ENCODE measurements at places on chromosomes 12 and 14.

DNA sequence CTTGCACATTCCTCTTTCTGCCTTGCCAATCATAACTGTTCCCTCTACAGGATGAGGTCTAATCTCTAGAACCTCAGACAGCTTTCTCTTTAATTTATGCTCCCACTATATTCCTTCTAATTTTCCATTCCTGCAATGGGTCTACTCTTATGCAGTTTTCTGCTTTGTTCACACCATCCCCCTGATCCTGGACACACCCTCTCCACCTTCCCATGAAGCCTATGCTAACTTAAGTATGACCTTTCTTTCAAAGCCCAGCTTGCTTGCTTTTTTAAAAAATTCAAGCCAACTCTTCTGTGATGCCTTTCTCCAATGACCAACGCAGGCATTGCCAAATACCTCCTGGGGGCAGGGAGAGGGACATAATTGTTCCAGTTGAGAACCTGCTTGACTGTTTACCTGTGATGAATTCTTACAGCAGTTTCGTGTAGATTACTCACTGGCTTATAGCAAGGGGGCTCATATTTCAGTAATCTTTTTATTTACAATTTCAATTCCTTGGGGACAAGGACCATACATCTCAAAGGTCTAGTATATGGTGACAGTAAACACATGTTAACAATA is 7.8 kb downstream of the SLC38A1 start:
- DNase-seq: no peak

DNA sequence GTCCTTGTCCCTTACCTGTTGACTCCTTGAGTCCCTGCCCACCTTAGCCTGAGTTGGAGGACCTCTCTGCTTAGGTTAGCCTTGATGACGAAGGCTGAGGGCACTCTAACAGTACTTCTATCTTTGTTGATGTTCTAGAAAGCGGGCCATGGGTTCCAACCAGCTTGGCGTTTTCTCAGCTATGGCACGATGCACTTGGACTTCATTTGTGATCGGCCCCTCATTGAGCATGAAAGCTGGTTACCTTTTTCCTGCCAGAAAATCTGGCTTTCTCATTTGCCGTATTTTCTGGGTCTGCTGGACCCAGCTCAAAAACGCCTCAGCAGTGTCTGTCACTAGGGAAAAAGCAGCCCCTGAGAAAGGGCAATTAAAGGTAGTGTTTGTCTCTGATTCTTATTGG is 290.8 kb downstream of the EMP1 start:
- no peak for DNase-seq

DNA sequence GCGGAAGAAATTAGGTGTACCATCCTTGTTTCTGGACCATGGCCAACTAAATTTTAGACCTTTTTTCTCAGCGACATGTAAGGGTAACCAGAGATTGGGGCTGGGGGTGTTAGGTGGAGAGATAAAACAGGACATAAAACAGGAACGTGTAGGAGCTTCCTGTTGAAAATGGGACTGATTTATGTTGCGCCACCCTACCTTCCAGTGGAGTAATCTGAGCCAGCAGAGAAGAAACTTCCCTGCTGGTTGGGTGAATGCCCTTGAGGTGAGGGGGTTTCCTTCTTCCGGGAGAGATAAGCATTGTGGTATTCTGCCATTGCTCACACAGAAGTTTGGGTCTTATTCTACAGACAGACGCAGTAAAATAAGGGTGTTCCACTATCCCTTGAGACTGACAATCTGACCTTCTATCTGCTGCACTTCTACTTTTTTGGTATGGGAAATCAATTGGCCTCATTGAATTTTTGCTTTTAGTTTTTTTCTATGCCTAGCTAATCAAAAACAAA is 417.6 kb downstream of the PCNX1 start:
- DNase-seq: peak; percentile 83

GRCh38 chr14:94682736-94683135 is 70.5 kb downstream of the SERPINA3 start:
- no peak for DNase-seq

DNA sequence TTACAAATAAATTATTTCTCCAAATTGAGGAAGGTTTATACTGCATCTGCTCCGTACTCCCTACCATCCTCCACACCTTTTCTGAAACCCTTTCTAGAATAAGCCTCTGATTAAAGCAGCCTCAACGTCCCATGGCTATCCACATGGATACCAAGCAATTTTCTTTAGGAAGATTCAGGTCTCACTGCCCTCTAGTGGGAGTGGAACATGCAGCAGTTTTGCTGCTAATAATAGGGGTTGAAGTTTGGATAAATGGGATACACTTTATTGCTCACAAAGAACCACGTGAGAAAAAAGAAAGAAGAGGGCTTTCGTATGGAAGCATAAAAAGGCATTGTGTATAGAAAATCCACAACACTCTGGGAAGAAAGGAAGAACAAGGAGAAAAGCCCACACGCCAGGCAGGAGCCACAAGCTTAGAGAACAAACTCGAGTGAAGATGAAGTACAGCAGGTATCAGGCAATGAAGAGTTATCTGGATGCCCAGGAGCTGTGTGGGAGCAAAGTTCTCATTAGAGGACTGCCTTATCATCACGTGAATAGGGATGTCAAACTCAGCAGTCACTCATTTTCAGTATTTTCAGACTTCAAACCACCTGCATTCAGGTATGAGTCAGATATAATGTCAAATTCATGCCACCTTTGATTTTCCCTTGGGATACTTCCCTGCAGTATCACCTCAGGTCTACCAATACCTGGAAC is 45.8 kb downstream of the CCER1 start:
- peak; percentile 77 for DNase-seq

DNA sequence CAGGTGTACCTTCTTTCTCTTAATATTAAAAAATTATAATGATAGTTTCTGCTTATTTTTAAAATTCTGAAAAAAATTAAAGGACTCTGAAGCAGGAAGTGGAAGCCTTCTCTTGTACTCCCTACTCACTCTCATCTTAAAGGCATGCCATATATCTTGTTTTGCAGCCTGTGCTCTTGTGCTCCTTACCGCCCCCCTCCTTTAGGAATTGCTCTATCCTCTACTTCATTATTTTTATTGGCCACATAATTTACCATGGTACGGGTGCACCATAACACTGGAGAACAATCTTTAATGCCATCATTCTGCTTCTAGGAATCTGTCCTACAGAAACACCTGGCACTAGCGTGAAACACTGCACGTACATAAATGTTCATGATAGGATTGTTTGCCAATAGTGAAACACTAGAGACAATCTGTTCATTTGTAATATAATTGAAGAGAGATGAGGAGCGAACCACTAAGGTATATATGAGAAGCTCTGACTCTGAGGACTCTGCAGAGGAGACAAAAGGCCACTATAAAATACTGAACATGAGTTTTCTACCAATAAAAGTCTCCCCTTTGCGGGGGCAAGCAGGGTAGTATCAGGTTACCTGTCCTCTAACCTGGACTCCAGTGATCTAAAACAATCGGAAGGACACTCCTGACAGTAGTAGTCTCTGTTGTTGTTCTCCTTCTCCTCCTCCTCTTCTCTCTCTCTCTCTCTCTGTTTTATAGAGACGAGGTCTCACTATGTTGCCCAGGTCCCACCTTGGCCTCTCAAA is 6.3 kb upstream of the NYNRIN start:
- DNase-seq: peak; percentile 80

GRCh38 chr12:67096533-67097318 is 172.4 kb upstream of the CAND1 start:
- DNase-seq: peak; percentile 11

DNA sequence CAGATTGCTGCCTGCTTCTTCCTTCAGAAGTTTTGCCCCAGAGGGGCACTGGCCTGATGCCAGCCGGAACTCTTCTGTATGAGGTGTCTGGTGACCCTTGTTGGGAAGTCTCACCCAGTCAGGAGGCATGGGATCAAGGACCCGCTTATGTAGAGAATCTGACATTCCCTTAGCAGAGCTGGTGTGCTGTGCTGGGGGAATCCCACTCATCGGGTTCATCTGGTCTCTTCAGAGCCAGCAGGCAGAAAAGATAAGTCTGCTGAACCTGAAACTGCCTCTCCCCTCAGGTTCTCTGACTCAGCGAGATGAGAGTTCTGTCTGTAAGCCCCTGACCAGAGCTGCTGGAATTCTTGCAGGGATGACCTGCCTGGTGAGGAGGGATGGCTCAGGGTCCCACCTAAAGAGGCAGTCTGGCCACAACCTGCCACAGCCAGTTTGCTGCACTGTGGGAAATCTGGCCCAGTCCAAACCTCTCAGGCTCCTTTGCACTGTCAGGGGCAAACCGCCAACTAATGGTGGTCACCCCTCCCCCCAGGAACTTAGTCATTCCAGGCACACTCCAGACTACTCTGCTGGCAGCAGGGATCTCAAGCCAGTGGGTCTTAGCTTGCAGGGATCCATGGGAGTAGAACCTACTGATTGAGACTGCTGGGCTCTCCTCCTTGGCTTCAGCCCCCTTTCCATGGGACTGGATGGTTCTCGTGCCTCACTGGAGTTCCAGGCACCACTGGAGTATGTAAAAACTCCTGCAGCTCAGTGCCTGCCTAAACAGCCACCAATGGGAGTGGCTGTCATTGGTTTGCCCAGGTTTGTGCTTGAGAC is 4.1 kb downstream of the CLEC2D start:
- DNase-seq: peak; percentile 93

GRCh38 chr14:74395094-74395493 is 30.9 kb downstream of the SYNDIG1L start:
- DNase-seq: no peak

DNA sequence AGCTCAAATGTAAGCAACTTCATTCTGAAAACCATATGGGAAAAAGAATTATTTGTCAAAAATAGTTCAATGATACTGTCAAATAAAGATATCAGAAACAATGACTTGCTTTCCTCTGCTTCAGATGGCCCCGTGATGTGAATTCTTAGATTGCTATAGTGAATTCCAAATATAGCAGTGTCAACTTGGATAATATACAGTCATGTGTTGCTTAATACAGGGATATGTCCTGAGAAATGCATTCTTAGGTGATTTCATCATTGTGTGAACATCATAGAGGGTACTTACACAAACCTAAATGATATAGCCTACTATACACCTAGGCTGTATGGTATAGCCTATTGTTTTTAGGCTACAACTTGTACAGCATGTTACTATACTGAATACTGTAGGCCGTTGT is 108.7 kb upstream of the MIS18BP1 start:
- DNase-seq: no peak

GRCh38 chr12:120367233-120367923 is 1.6 kb downstream of the MSI1 start:
- peak; percentile 17 for DNase-seq

DNA sequence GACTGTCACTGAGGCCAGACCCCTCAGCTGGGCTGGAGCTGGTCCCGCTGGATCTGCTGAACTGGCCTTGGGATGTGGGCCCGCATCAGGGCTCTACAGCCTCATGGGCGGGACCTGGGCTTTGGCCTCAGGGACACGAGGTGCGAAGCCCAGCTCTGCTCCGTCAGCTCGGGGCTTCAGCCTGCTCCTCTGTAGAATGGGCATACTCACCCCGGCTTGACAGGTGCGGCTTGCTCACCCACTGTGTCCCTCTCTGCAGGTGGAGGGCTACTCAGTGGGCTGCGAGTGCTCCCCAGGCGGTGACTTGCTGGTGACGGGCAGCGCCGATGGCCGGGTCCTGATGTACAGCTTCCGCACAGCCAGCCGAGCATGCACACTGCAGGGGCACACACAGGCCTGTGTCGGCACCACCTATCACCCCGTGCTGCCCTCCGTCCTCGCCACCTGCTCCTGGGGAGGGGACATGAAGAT is 57.6 kb downstream of the BEGAIN start:
- DNase-seq: no peak

Data from choroid plexus epithelial cell (primary cell).